Daoy (cell line): ENCODE measurements at places on chromosomes 3 and 15. TPM values are rescaled to one million over a fixed set of nuclear protein-coding genes. Genes with fewer than 3 reads are reported as not detected.

DNA sequence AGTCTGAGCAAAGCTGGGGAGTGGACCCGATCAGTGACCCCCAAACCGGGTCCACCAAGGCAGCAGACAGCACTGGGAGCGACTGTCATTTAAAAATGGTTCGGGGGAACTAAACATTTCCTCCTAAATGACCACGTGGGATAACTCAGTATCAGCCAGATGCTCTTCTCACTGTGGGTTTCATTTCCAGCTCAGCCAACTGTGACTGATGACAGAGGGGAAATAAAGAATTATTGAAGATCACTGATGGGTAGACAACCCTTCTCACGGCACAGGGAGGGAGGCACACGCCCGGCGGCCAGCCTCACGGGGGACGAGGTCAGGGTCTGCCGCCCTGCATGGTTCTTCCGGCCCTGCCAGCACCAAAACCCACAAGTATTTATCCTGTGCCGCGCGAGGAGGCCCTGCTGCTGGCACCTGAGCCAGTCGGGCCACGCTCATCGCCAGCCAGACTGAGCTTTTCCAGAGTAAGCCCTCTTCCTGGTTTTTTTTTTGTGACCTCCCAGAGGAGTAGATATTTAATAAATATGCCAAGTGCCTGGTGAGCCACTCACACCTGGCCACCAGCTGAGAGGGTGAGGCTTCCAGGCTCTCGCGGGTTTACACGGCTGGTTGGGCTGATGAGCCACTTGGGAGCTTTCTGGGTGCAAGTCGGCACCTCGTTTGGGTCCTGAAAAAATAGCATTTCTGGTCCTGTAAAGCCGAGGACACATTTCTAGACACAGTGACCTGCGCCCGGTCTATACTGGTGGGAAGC lies 6.2 kb downstream of the MELTF start:
- peak; percentile 44 for DNase-seq

GRCh38 chr15:66758844-66759243 lies 56.8 kb downstream of the SMAD6 start:
- no peak for DNase-seq

- no peak for DNase-seq
Measured at GRCh38 chr15:67232591-67232990, 21.9 kb downstream of the AAGAB start.

GRCh38 chr15:79184465-79184892 lies 93.9 kb upstream of the RASGRF1 start:
- peak; percentile 63 for DNase-seq

DNA sequence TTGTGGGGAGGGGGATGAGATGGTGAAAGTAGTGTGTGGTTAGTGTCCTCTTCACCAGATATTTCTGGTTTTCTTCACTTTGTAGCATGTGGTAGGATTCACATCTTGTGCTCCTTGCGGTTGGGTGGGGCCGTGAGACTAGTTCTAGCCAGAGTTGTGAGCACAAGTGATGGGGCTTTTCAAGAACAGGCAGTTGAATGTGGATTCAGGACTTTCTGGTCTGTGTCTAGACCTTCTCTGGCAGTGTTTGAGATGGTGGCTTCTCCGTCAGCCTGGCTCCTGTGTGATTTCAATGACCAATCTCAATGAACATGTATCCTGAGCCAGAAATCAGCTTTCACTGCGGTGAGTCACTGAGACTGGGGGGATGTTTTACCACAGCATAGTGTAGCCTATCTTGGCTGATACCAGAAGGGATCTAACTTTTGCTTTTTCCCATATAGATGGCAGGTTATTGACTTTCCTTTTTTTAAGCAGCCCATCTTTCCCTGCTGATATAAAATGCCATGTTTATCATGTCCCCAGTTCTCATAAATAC lies 82.6 kb downstream of the RPLP1 start:
- DNase-seq, result peak; percentile 76

DNA sequence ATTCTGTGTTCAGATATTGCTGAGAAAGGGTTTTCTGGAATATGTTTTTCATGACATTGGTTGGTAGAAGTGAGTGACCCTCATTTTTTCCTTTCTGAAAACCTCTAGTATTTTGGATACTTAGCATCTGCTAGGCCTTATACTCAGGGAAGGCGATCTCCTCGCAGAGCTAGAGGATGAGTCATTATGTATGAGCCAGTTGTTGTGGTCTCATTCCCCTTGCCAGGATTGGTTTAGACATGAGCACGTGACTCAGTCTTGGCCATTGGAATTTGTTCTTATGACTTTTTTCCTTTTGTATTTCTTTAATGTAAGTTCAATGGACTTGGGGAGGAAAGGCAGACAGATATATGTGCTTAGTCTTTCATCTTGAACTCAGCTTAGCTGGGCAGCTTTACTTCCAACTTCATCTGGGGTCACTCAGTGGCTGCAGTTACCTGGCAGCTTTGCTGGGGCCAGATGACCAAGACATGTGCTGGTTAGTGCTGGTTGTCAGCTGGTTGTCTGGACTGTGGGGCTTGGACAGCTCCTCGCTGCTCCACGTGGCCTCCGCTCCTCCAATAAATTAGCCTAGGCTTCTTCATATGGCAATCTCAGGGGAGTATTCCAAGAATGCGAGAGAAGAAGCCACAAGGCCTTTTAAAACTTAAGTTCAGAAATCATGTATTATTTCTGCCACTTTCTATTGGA lies 207.5 kb downstream of the IL20RB start:
- peak; percentile 44 for DNase-seq

DNA sequence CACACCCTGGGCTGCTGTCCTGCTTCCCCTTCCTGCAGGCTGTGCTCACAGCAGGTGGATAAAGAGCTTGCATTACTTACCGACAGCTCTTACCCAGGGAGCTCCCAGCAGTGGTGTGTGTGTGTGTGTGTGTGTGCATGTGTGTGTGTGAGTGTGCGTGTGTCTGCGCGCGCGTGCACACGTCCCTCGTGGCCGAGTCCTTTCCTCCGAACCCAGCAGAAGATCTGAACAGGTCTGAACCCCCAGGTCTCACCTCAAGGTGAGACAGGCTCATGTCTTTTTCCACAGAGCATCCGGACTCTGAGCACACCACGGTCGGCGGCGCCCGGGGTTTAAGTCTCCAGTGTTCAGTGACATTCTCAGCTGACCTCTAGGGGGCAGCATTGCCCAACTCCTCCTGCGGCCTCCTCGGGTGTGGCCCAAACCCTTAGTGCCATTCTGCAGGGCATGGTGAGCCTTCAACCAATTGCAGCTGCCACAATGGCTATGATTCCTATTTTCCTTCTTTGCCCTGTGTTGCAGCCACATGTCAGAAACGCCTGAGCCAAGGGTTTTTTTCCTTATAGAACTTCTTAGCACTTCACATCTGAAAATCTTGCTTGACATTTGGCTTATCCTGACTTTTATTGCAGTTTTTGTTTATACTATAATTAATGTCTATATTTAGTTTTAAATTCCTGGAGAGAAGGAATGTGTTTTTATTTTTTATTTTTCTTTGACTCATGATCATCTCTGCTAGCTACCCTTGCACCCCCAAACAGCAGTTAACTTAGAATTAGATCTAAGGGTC lies 64.1 kb upstream of the KLHL25 start:
- DNase-seq, result peak; percentile 54

DNA sequence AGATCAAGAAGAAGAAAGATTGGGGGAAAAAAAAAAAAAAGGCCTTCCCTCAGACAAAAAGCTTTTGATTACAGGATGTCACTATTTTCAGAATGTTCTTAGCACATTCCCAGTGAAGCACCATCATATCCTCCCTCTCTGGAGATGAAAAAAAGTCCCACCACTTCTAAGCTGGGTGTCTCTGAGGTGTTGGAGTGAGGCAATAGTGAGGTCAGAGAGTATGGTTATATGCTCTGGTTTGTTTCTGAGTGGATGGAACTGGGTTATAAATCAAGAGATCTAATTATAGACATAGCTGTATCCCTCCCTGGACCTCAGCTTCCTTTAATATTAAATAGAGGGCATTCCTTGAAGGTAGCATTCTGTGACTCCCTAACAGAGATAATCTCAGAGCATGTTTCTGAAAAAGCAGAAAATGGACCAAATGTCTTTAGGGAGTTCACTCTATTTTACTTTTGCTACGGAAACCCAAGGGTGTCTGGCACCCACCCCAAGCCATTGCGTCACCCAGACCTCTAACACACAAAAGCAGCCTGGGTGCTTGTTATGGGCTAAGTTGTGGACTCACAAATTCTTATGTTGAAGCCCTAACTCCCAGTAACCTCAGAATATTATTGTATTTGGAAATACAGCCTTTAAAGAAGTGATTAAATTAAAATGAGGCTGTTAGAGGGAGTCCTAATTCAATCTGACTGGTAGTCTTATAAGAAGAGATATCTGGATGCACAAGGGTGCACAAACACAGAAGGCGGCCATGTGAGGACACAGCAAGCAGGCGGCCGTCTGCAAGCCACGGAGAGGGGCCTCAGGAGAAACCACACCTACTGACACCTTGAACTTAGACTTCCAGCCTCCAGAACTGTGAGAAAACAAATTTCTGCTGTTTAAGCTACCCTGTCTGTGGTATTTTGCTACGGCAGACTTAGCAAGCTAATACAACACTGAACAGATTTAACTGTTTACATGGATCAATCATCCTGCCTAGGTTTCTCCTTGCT lies 81.5 kb downstream of the MB21D2 start:
- peak; percentile 47 for DNase-seq

- no peak for DNase-seq
Measured at GRCh38 chr3:197168063-197168462, 130.3 kb downstream of the DLG1 start.

- DNase-seq, result no peak
Measured at GRCh38 chr15:87193481-87193880, 1063.1 kb downstream of the NTRK3 start.

- no peak for DNase-seq
Measured at GRCh38 chr15:65987100-65987499, 117.8 kb downstream of the RAB11A start.

DNA sequence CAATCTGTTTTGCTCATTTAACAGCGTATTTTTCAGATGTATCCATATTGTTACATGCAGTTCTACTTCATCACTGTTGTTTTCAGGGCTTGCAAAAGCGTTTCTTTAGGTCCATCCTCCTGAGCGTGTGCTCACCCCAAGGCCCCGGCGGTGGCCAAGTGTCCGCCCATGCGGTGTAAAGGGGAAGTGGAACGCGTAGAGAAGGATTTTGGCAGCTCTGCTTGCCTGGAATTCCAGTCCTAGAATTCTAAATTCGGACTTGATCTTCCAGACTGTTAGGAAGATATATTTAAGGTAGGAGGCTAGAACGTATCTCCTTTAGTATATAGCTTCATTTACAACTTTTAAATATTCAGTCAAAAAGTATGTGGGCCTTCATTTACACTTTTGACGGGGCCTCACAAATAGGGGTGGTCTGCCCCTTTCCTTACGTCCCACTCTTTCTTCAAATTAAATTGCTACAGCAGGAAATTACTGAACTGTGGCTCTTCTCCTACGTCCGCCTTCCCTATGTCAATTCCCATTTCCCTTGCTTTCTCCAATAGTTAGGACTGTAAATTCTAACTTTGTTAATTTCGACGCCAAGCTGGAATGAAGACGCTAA lies 609 bp upstream of the TBC1D23 start:
- peak; percentile 58 for DNase-seq

The SEMA7A gene
- total RNA-seq, result 36.2 and 48.3 TPM in 2 replicates

The HYAL1 gene
- total RNA-seq, result 0.06 TPM in 1 of 2 replicates, not detected in the other

The HIGD2B gene
- not detected in 2 replicates for total RNA-seq

The ACKR2 gene
- 0.23 TPM in 1 of 2 replicates, not detected in the other for total RNA-seq

The CXCR6 gene
- total RNA-seq, result not detected in 2 replicates

The CIB1 gene
- 25.5 and 39.3 TPM in 2 replicates for total RNA-seq
